ENCODE measurements at places on chromosomes 12 and 14.

DNA sequence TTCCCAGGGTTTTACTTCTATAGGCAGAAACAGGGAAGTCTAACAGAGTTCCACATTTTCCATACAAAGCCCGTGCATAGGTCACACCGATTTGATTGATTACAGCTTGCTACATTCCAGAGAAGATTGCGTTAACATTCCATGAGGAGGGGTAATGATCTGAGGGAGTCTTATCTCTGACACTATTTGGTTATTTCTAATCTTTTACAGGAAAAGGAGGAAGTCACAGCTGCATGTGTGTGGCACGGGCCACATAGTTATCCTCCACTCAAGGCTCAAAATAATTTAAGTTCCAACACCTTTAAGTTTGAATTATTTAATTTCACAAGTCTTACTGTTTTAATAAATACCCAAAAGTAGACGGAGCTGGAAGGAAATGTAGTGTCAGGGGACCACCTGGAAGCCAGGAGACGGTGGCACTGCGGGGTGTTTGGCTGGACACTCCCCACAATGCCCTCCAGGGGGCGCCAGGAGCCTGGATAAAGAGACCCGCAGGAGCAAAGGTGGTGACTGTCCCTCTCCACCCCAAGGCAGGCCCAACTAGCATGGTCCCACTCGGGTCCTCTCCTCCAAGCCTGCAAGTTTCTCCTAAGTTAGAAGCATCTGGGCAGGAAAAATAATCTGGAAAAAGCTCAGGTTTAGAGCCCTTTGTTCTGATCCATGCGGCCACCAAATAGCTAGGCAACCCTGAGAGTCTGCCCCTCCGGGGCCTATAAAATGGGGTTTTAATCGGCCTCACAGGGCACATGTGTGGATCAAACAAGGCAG is 20.2 kb downstream of the KRT8 start:
- DNase-seq: peak; percentile 63

DNA sequence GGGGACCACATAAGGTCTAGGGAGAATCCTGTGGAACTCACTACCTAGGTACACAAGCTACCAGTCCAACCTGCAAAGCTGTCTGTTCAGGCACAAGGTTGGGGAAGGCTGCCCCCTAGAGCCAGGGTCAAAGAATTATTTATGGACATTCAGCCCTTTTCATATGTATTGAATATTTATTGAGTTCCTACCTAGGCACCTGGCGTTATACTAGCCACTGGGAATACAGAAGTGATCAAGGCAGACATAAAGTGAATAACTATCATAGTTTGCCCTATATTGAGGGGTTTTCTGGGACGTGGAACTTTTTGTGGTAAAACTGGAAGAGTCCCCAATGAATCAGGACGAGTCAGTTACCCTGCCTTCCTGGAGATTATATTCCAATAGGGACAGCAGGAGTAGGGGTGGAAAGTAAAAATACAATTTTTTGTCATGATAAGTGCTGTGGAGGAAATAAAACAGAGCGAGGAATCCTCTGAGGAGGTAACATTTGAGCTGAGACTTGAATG is 5.8 kb upstream of the SLC48A1 start:
- DNase-seq: peak; percentile 32

GRCh38 chr14:92135269-92135668 is 13.5 kb downstream of the CPSF2 start:
- DNase-seq: peak; percentile 57

- no peak for DNase-seq
Observed at GRCh38 chr14:34404416-34404815, 57.6 kb downstream of the SPTSSA start.

Data from RKO (cell line).